ENCODE measurements at places on chromosomes 2 and 18. TPM values are rescaled to one million over a fixed set of nuclear protein-coding genes. Genes with fewer than 3 reads are reported as not detected.

DNA sequence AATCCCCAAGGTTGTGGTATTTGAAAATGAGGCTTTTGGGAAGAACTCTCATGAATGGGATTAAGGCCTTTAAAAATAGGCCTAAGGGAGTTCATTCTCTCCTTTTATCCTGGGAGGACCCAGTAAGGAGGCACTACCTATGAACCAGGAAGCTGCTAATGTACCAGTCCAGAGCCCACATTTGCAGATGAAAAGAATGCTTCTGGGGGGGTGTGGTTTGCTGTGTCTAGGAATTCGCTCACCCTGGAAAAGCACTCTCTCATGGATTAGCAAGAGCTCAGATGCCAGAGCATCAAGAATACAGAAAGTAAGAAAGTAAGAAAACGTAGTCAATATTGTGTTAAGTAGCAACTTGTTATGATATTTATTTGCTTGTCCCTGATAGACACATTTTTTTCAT, 785.7 kb upstream of the GYPC start:
- no peak for DNase-seq

DNA sequence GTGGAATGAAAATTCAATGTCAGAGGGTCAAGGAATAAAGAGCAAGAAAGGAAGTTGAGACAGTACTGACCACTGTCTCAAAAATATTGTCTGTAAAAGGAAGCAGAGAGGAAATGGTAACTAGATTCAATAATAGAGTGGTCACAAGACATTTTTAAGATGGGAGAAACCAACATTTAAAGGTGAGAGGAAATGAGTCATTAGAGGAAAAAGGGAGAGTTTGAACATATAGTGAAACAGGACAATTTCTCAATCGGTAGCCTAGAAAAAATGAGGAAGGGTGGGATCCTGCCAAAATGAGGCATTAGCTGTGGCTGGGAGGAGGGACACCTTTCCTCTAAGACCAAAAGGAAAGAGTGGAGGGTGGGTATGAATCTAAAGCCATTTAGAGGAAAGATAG, 288.5 kb downstream of the SP3 start:
- DNase-seq = no peak

Gene DARS1
- 79.6 TPM for polyA plus RNA-seq

DNA sequence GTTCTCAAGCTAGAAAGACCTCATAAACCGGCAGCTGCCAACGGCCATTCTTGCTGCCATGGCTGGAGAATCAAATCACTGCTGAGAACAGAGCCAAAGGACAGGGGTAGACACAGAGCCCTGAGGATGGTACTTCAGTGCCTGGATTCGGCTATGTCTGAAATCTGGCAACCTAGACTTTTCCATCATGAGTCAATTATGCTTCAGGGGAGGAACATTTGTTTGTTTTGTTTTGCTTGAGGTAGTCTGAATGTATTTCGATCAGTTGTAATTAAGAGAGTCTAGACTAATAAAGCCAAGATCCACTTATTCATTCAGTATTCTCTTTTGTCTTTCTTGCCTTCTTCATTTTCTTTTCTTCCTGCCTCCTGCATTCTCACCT, 122.8 kb upstream of the SH3BP4 start:
- no peak for DNase-seq

Gene MPHOSPH10
- 28.8 TPM for polyA plus RNA-seq

Gene CD207
- polyA plus RNA-seq = 0.28 TPM

- no peak for DNase-seq
These were observed 72.2 kb upstream of the PHLPP1 start for GRCh38 chr18:62643181-62643580.

Gene PLB1
- polyA plus RNA-seq = 2.2 TPM

Gene TNS1
- polyA plus RNA-seq = 119 TPM

Data from muscle of back (tissue), 13 donors.